ENCODE measurements at places on chromosomes 2 and 18.

DNA sequence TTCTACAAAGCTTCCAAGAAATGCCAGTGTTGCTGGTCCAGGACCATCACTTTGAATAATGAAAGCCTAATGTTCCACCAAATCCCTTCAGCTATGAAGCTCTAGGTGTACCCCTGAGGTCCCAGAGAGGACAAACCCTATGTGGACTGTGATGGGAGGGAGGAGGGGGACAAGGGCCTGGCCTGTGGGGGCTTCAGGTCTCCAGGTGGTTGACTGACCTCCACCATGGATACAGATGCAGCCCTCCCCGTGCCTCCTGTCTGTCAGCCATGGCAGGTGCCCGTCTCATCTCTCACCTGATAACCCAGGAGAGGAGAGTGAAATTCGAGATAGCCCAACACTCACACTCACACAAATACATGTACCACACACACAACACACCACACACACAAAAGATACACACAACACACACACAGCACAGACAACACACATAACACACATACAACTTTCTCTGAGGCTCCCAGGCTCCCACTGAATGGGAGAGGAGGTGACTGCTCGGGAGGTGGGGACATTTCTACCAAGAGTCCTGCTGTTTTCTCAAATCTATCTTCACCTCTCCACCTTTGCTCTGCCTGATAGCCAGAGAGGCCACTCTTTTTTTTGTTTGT lies 12.8 kb upstream of the RHOB start:
- DNase-seq = no peak

- no peak for DNase-seq
Measured at GRCh38 chr2:145260081-145260480, 740.2 kb upstream of the ZEB2 start.

- no peak for DNase-seq
Measured at GRCh38 chr18:74959216-74959615, 249.7 kb downstream of the PTGR3 start.

- no peak for DNase-seq
Measured at GRCh38 chr18:9708057-9708433, at the start of gene RAB31. RAB31 (plus strand) TSS chr18:9708301; CDS start chr18:9708406, 105 bp downstream.

DNA sequence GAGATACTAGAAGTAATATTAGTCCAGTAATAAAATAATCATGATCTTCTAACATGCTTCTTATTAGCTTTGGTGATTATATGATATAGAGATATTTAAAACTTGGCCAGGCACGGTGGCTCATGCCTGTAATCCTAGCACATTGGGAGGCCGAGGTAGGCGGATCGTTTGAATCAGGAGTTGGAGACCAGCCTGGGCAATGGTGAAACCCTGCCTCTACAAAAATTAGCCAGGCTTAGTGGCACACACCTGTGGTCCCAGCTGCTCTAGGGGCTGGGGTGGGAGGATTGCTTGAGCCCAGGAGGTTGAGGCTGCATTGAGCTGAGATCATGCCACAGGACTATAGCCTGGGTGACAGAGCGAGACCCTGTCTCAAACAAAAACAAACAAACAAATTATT lies 87.0 kb downstream of the WDR7 start:
- DNase-seq = no peak

- DNase-seq = no peak
Measured at GRCh38 chr2:212027681-212028628, 510.6 kb downstream of the ERBB4 start.

GRCh38 chr2:460861-461260 lies 173.0 kb upstream of the ALKAL2 start:
- DNase-seq = no peak

DNA sequence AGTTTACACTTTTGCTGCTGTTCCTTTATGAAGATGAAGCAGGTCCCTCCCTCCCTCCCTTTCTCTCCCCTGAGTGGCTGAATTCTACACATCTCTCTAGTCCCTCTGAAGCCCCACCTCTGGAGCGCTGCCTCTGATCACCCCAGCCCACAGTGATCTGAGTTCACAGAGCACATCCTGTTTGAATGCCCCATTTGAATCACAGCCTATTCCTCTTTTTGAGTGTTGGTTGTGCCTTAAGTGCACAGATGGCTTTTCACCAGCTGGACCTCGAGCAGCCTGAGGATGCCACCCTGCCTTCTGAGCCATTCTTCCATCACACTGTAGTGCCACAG lies 87.1 kb downstream of the ITGB1BP1 start:
- no peak for DNase-seq

DNA sequence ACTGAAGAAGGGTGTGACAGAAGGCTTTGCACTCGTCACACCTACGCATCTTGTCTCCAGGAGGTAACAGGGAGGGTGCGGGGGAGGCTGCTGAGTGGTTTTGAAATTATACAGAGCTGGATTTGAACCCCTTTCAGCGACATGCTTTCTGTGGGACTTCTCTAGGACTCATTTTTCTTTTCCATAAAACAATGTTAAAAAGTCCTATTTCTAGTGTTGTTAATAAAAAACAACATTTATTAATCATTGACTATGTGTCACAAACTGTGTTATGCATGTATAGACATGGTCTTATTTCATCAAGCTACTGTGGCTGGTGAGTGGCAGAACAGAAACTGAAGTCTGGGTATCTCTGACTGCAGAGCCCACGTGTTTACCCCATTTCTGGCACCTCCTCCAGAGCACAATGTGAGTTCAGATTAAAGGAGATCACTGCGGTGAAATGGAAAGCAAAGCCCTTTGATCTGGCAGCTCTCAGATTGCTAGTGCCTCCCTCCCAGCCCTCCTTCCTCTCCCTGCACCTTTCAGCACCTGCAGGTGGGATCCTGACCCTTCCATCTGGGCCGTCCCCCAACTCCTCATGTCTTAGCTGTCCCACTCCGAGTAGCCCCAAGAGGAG lies 315.5 kb upstream of the MYT1L start:
- DNase-seq = no peak

DNA sequence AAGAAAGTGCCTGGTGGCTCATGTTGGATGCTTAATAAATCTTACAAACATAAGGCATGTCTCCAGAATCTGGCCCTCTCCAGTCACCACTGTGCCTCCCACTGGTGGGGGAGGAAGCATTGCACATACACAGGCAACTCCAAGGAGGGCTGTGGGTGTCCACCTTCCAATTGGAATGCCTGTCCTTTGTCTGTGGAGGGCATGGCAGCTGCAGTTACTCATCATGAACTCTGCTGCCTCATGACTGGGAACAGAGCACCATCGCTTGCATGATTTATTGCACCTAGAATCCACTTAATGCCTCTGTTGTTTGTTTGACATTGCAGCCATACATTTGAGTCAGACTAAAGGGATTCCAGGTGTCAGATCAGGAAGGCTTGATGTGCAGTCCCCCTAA lies 278.9 kb downstream of the PRKCE start:
- no peak for DNase-seq

DNA sequence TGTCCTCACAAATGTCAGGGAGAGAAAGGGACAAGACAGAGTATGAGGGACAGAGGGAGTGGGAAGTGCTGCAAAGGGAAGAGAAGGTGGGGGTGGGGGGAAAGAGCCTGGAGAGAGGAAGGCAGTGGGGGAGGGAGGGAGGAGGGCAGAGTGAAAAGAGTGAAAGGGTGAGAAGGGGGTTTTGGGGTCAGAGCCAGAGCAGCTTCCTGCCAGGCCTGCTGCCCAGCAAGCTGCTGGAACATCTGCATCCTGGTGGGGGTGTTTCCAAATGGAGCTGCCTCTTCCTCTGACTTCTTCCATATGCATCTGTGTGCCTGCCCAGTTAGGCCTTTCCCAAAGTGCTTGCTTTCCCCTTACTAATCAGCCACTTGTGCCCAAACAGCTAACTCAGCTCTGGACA lies 94.3 kb upstream of the CELF4 start:
- DNase-seq = no peak

- no peak for DNase-seq
Measured at GRCh38 chr2:29123617-29124349, 8.6 kb downstream of the CLIP4 start.

- no peak for DNase-seq
Measured at GRCh38 chr2:149082735-149083134, 44.2 kb downstream of the LYPD6B start.

DNA sequence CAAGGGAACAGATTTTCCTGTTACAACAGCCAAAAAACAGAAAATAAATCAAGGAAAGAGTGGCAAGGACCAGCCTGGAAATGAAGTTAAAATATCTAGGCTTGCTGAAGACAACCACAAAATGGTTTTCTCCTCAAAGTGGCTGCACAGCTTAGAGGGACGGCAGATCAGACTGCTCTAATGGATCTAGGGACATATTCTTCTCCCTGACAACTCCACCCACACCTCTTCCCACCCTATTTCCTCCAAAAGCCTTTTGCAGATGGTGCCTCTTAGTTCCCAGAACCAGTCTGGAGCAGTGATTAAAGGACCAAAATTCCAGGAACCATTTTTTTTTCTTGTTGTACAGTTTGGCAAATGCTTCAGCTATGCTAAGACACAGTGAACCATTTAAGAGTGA lies 220.2 kb upstream of the SIX2 start:
- no peak for DNase-seq

DNA sequence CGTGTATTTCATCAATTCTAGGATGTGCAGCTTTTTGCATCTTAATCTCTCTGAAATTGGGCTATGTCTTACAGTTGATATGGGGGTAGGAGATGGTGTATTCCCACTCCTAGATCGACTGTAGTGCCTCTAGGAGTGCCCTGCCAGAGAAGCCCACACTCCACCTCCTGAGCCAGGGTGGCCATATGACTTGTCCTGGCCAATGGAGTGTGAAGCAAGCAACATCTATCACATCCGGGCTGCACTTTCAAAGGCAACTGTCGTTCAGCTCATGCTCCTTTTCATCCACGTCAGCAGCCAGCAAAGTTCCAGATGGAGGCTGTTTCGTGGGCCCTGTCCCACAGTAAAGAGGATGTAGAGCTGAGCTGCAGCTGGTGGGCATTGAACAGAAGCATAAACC lies 149.4 kb upstream of the SLC1A4 start:
- DNase-seq = no peak

DNA sequence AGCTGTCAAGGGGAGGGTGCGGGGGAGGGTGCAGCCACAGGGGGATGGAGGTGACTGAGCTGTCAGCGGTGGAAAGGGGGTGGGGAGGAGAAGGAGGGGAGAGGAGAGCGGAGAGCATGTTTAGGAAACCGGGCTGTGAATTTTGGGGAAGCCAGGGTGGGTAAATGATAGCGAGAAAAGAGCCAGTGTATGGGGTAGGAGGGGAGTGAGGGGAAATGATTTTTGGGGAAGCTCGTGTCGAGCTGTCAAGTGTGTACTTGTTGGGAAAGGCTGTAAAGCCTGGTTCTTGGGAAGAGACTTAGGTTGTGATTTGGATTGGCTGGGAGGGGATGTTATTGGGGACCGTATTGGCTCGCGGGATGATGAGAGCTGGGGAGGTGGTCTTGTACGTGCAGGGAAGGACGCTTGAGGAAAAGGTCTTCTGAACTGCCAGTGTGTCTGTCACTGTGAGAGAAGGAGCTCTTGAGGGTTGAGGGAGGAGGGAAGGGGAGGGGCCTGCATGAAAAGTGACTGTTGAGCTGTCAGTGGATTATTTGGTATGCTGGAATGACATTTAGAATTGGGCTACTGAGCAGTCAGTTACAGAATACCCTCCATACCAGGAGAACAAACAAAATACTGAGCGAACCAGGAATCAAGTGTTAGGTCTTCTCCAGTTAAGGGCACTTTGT lies 1.0 kb downstream of the UBR3 start:
- no peak for DNase-seq

DNA sequence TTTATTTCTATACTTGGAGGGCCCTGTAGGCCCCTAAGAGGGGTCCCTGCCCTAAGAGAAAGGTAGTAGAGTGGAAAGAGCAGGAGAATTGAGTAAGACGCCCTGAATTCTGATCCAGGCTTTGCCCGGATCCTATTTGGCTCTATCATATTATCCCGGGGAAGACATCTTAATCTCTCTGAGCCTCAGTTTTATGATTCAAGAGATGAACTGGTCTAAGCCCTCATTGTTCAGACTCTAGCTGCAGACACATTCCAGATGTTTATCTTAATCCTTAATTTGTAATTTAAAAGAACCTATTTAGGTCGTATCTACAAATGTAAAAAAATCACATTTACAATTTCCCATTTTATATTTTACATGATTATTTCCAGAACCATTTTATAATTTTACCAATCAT lies 220.1 kb downstream of the AGPS start:
- DNase-seq = no peak

DNA sequence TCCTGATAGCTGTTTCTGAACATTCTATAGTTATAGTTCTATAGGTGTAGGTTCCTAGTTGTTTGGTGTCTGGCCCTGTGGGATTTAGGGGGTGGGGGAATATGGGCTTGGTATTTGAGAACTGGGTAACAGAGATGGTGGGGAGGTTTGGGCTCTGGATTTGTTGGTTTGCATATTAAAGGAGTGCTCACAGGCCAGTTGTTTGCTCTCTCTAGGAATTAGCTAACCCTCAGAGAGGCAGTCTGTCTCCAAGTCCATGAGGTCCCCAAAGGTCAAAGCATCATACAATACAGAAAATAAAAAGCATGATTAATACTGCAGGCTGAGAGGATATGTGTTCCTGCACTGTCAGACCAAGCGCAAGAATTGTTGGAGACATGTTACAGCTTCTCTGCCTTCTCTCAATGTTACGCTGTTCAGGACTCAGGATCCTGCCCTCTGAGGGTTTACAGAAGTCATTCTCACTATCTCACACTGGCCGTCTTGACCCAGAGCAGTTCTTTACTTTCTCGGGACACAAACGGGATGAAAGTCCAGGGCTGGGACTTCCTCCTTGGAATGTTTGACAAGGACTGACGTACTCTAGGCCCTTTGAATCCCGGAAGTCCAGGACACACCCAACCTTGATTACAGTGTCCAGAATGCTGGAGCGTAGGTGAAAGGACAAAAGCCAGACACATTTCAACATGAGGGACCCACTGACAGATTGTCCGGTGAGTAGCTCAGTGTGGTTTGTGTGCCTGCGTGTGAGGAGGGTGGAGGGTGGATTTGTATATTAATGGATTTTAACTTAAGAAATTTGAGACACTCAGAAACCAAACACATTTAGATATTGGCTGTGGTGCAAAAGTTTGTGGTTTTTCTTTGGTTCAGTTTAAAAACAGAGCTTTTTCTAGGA lies at the start of gene NOSTRIN:
NOSTRIN (plus strand) TSS at position 677 of the 898 bp plus-strand sequence; CDS start at position 687, 10 bp downstream.
- DNase-seq = no peak
